ENCODE measurements at places on chromosomes 3 and 15.

DNA sequence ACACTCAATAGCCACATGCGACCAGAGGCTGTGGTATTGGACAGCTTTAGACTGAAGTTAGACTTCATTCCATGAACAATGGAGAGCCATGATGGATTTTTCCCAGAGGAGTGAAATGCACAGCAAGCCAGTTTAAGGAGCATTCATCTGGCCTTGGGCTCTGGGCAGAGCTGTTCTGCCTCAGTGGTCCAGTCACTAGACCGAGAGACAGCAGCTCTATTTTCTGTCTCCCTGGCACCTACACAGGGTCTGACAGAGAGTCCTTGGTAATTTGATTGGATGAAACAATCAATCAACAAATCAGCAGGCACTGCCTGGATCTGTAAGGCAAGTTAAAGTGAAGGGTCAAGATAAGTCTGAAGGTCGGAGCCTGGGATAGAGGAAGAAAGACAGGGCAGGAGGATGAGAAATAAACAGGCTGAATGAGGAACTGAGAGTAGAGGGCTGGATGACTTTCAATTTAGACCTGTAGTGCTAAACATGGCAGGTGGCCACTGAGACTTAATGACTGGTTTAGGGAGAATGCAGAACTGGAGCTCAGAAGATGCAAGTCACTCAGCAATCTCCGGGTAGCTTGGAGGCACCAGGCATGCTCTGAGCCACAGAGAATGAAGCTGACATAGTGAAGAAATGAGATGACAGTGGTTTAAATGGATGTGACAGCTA, 98.5 kb upstream of the SLC25A36 start:
- no peak for DNase-seq

GRCh38 chr15:95565690-95566089, 764.8 kb upstream of the NR2F2 start:
- no peak for DNase-seq

DNA sequence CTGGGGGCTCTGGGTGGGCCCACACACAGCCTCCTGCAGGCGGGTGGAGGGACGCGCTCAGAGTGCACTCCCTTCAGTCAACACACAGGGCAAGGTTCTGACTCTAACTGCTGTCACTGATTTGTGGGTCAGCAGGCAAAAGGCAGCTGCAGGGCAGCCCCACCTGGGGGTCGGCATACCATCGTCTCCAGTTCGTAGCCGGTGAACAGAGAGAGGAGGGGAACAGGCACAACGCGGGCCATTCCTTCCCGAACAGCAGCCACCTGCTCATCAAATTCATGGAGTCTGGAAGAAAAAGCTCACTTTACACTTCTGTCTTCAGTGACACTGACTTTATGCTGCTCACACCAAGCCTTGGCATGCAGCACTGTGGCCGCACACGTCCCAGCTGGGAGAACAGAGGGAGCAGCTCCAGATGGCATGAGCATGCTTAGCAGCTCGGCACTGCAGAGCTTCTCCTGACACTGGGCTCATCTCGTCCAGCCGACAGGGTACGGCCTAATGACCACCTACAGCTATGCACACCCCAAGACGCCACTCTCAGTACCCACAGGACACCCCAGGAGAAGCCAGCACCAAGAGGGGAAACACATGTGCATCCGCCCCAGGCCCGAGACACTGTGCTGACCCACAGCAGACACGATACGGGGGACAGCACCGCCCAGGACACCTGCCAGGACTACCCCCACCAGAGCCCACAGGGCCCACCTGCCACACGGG, 14.4 kb upstream of the OCA2 start:
- no peak for DNase-seq

- no peak for DNase-seq
These were observed 2.4 kb downstream of the SIAH2 start for GRCh38 chr3:150760431-150761200.

DNA sequence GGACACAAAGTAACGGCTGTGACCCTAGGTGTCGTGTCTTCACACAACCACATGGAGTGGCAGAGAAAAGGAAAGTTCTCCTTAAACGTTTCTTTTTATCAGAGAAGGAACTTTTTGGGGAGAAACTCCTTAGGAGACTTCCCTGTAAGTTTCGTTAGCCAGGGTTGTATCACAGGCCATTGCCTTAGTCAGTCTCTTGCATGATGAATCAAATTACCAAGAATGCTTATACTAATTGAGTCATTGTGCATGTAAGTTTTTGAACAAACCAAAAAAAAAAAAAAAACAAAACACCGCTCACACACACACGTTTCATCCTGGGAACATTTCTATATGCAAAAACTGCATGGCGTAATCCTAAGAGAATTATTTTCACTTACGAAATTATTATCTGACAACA, 150.4 kb upstream of the SATB1 start:
- no peak for DNase-seq

GRCh38 chr3:129567176-129567705, 24.3 kb downstream of the H1-8 start:
- DNase-seq: no peak

GRCh38 chr3:172708921-172709773, 1.7 kb downstream of the NCEH1 start:
- no peak for DNase-seq
